HS-5 (cell line): ENCODE measurements at places on chromosomes 2 and 18.

- DNase-seq = no peak
These were observed 56.4 kb downstream of the MYCN start for GRCh38 chr2:15996536-15997423.

- DNase-seq = no peak
These were observed 19.2 kb upstream of the GPR35 start for GRCh38 chr2:240605867-240606743.

- DNase-seq = no peak
These were observed 80.5 kb downstream of the DGKD start for GRCh38 chr2:233434666-233435330.

GRCh38 chr2:213722565-213722964 lies 438.3 kb downstream of the SPAG16 start:
- DNase-seq = no peak

DNA sequence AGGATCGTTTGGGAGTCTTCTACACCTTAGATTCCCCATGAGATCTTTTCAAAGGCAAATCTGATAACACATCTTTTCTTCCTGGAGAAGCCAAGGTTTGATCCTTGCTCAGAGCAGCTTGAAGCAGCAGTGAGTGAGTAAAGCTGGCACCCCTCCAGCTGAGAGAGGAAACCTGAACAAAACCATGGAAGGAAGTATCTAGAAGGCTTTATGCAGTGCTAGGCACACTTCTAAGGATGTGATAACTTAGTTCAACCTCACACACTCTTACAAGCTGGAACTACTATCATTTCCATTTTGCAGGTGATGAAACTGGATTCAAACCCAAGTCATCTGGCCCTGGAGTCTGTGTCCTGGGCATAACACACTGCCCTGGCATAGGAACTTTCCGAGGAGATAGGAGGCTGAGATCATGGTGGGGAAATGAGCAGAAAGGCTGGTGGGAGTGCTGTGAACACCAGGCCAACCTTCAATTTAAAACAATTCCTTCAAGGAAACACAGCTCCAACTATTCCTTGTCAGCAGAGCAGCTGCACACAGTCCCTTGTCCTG lies 71.2 kb downstream of the CTAGE1 start:
- peak; percentile 14 for DNase-seq

DNA sequence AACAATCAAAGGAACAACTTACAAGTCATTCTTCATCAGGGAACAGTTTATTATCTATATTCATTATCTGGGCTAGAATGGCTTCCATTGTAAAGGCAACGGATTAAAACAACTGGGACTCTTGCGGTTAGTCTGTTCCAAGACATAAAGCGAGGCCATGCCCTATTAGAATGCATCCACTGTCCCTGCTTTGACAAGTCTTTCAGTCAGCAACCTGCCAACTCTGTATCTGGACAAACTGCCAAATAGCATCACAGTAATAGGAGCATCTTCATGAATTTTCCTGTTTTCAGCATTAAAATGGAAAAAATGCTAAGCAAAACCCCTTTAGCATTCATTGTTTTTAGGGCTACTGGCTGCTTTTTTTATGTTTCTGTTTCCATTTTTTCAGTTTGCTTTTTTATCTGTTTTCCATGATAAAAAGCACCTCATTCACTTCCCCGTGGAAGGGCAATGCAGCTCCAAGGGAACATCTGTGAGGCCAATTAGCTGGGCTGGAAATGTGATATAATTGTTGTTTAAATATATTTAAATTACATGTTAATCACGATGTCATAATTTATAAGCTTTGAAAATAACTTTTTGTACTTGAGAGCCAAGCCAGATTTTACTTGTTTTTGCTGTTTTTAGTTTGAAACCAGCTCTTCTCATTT lies 834.3 kb downstream of the CPS1 start:
- DNase-seq = no peak

DNA sequence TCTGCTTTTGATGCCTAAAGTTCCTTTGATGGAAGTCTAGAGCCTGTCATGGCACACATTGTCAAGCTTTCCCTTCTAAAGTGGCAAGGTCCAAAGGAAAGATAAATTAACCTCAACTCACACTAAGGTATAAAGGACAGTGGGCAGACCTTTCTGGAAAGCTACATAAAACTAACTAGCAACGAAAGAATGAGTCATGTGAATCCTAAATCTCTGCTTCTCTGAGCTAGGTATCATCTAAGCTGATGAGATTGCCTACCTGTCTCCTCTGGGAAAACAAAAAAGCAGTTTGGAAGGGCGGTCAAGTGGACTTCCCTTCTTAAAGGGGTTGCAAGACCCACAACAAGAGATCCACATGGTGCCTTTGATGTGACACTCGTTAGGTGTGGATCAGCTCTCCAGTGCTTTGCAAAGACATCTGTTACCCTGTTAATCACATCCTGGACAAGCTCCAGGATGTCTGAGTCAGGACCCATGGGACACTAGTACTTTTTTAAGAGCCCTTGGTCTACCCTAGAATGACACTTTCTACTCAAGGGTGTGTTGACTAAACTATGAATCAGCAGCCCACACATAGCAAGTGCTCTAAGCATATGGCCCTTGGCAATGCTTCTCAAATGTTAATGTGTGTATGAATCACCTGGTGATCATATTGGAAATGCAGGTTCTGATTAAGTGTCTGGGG lies 173.5 kb downstream of the ALK start:
- DNase-seq = peak; percentile 100
